ENCODE measurements at places on chromosomes 11 and 22.

GRCh38 chr11:81852896-81853295 lies 880.8 kb downstream of the FAM181B start:
- no peak for DNase-seq

GRCh38 chr22:18064636-18065035 lies 13.2 kb upstream of the PEX26 start:
- no peak for DNase-seq

GRCh38 chr11:86136538-86136937 lies 67.7 kb upstream of the PICALM start:
- no peak for DNase-seq

DNA sequence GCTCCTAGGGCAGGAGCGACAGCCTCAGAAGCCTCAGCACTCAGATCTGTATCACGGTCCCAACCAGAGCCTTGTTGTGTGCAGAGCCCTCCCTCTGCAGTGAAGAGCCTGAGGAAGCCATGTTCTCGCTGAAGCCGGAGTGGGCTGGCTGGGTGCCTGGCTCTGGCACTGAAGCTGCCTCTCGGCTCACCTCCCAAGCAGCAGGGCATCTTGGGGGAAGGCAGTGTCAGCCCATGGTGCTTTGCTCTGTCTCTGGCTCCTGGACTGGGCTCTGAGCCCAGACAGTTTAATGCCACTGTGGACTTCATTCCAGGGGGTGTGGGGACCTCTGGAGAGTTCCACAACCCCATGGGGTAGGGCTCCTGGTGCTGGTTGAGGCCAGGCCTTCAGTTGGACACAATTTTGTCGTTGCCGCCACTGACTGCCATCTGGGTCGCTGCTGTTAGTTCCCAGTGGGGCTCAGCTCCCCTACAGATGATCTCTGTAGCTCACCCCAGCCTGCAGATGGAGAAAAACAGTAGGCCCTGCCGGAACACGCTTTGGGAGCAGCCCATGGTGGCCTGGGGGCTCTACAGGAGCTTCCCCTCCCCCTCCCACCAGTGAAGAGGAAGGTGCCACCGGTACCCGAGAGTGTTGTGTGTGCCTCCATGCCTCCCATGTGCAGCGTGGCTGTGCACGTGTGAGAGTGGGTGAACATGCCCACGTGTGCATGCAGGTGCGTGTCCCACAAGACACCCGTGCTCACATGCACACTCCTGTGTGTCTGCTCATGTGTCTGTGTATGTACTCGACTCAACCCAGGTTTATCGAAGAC lies 86.5 kb upstream of the B3GAT1 start:
- no peak for DNase-seq

- no peak for DNase-seq
Measured at GRCh38 chr22:29003975-29004646, 57.5 kb downstream of the C22orf31 start.

DNA sequence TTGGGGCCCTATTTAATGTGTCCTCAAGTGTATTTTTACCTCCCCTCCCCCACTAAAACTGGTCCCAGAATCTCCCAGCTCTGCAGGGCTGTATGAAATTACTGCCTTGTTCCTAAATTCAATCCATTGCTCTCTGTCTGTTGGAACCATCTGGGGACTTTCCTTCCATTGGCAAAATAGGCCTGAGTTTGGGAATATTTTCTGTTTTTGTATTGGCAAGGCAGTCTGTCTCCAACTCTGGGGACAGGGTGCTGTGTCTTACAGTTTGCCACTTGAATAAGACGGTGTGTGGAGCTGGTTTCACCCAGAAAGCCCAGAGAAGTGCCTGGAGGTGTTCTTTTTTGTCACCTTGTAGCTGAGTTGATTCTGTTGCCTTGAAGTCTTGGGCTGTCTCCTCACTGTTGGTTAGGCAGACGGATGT lies 1.3 kb downstream of the PACS1 start:
- DNase-seq = no peak

- no peak for DNase-seq
Measured at GRCh38 chr22:31244046-31244942, 32.2 kb downstream of the LIMK2 start.

- DNase-seq = no peak
Measured at GRCh38 chr11:121460941-121461514, 8.3 kb upstream of the SORL1-AS1 start.

DNA sequence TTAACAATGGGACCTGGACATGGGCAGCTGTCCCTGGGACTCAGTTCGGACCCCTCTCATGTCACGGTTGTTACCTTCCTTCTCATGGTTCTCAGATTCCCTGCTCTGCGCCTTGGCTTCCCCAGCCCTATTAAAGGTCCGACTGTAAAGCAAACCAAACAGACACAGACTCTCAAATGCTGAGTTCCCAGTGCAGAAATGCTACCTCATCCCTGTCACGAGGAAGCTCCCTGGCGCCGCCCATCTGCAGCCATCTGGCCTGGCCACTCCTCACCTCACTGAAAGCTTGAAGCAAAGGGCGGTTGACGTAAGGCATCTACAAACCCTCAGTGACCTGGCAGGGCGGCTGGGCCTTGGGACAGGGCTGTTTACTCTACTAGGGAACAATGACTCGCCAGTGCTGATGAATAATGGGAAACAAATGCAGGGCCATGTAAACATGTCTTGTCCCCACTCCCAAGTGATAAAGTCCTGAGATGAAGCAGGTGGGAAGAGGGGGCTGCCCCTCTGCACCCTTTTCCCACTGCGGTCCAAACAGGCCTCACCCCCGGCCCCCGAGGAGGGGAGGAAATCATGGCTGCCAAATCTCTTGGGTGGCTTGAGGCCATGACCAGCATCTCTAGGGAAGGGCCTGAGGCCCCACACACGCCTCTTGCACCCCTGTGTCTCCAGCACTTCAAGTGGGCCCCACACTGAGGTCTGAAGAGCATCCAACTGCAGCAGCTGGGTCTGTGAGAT lies 49.3 kb downstream of the SCUBE1 start:
- DNase-seq = no peak

DNA sequence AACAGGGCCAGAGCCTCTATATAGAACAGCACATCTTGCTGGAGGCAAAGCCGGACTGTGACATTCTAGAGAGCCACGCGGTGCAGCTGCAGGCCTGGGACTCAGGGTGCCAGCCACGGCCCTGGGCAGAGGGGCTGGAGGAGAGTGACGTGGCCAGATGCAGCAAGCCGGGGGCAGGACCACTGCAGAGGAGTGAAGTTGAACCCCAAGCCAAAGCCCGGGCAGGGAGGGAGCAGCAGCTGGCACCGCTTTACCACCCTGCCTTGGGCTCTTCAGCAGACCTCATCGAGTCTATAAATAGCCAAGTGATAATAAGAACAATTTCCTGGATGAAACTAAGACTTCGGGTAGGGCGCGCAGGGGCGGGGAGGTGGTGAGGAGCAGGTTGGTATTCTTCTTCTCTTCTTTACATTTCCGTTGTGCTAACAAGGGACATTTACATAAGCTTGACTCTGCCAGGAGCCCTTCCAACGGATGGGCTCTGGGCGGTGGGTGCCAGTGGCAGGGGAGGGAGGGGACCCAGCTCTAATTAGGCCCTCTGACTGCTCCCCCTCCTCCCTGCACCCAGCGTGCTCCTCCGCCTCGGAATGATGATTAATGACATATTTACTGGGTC lies 110.2 kb downstream of the ST3GAL4 start:
- no peak for DNase-seq

- no peak for DNase-seq
Measured at GRCh38 chr22:27401321-27401720, 400.2 kb downstream of the MN1 start.

GRCh38 chr11:104979839-104980238 lies 11.5 kb upstream of the CASP4 start:
- DNase-seq = no peak

- no peak for DNase-seq
Measured at GRCh38 chr22:30216710-30217109, 29.8 kb downstream of the LIF start.

- DNase-seq = no peak
Measured at GRCh38 chr11:39190751-39191150, 2268.7 kb downstream of the LRRC4C start.

GRCh38 chr11:113147249-113147648 lies 167.1 kb upstream of the TTC12 start:
- no peak for DNase-seq

DNA sequence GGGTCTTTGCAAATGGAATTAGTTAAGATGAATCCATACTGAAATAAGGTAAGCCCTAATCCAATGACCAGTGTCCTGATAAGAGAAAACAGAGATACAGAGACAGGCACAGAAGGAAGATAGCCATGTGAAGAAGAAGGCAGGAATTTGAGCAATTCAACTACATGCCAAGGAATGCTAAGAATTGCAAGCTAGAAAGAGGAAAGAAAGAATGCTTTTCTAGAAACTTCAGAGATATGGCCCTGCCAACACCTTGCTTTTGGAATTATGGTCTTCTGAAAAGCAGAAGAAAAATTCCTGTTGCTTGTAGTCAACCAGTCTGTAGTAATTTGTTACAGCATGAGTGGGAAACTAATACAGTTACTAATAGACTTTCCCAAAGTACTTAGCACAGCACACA lies 111.3 kb downstream of the SLC17A6 start:
- DNase-seq = no peak

GRCh38 chr11:111088847-111089355 lies 156.6 kb upstream of the POU2AF2 start:
- DNase-seq = no peak

GRCh38 chr22:36565159-36565507 lies 36.2 kb upstream of the EIF3D start:
- DNase-seq = no peak

GRCh38 chr11:76337923-76338322 lies 43.0 kb downstream of the THAP12 start:
- DNase-seq = no peak

DNA sequence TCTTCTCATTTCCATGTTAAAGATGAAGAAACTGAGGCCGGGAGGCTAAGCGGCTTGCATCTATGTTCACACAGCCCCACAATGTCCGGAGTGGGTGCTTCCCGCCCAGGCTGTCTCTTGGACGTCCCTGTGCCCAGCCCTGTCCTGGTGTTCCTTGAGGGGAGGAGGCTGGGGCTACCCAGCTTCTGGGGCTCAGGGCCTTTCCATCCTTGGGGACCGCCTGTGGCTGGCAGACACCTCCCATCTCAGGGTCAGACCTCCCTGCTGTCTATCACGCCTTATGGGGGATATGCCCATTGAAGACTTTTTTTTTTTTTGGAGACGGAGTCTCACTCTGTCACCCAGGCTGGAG lies 95.5 kb downstream of the WNT7B start:
- no peak for DNase-seq

DNA sequence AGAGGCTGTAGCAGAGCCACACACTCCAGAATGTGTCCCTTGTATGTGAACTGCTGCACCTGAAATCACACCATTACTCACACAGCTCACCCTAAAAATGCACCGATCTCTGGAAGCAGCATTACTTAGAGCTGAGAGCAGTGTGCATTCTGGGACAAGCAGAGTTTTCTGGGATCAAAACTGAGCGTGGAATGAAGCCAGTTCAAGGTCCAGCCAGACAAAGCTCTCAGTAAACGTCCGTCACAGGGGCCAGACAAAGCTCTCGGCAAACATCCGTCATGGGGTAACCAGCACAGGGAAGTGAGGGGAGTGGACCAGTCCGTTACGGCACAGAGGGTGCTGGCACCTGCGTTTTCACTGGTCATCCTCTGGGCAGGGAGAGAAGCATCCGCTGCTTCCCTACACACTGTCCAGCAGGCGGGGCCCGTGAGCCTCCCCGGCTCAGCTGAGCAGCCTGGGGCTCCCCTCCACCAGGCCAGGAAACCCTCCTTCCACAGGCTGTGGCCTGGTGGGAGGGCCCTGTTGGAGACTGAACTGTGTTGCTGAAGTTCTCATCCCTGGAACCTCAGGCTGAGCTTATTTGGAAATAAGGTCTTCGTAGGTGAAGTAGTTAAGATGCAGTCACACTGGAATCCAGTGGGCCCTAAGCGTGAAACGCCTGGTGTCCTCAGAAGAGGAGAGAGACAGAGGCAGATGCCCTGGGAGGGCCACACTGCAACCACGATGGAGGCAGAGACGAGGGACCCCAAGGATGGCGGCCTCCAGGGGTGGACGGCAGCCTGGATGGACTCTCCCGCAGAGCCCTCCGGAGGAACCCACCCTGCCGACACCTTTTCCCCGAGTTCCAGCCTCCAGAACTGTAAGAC lies 883.9 kb downstream of the BRD1 start:
- no peak for DNase-seq

GRCh38 chr22:39206491-39206890 lies 38.3 kb downstream of the PDGFB start:
- DNase-seq = no peak

All from cortex of kidney (tissue), 1 donor.